Mesothelial cell of epicardium (in vitro differentiated cells): ENCODE measurements at places on chromosomes 1 and 21.

DNA sequence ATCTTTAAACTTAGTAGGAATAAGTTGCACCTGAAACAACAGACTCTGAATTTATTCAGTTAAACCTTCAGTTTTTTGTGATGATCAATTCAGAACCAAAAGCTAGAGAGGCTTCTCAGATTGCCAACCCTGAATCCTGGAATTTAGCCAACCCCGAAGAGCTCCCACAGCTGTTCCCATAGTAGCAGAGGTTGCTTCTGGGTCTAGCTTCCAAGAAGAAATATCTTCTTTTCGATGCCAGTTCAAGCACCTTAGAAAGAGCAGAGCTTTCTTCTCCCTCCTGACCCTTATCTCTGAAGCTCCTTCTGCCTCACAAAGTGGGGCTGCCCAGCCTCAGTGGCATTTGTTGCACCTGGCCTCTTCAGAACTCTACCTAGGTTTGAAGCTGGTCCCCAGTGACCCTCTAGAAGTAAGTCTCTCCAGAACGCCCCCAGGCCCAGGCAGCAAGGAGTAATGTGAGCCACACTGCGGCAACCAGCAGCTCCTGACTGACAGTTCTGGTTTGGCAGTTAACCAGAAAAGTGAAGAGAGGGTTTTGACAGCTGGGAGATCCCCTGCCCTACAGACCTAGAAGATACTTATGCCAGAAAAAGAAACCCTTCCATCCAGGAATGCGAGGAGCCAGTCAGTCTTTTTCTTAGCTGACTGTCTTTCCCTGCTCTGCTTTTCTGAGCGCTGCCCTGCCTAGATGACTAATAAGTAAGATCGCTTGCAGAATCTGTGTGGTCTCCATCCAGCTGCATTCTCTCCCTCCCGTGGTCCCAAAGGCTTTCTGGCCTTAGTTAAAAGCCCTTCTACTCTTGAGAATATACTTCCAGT, 165.9 kb downstream of the ADGRL4 start:
- no peak for DNase-seq

DNA sequence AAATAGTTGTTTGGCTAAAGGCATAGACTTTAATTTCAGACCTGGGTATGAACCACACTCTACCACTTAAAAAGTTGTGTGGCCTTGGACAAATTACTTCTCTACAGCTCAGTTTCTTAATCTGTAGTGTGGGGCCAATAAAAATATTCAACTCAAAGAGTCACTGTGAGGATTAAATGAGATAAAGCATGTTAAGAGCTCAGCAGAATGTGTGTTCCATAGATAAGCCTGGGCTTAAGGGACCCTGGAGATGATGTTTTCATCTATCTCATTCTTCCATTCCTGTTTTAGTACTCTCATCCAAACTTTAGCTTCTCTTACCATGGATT, 17.7 kb downstream of the S100A10 start:
- no peak for DNase-seq

DNA sequence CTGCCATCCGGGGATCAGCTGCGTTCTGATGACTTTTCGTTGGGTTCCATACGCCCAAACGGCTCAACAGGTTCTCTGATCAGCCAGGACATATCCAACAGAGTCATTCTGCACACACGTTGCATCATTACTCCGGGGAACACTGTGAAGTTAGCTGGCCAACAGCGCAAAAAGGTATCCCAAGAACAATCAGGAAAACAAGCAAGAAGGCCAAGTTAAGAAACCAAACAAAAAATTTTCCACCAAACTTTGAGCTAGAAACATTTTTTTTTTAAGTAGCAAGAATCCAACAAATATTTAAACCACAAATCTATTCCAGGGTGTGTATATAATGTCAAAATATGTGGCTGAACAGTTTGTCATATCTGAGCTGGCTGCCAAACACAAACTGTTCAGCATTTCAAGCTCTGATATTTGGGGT, 29.2 kb downstream of the NID1 start:
- DNase-seq = no peak

DNA sequence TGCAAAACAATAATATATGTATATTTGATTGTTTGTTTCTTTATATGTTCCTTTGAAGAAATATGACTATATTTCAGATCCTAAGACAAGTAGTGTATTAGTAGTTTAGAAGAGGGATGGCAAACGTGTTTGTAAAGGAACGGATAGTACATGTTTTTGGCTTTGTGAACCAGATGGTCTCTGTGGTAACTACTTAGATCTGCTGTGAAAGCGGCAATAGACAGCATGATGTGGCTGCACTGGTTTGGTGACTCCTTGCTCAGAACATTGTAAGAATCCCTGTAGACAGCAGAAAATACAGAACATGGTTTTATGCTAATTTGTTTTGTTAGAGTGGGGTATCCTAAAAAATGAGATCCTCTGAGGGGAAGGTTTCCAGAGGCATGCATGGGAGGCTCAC, 3.1 kb downstream of the ACADM start:
- DNase-seq = no peak

- peak; percentile 35 for DNase-seq
Observed at GRCh38 chr21:45768011-45768739, 124.7 kb downstream of the PCBP3 start.

DNA sequence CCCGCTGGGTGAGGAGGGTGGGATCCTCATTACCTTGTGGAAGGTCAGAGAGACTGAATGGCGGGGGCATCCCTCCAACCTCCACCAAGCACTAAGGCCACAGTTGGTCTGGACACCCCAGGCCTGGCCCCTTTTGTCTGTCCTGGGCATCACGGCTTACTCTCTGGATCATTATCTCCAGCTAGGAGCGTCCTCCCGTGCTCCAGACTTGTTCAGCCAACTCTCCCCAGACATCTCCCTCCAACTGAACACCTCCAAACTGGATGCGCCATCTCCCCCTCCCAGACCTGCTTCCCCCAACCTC, 7.3 kb upstream of the GJB5 start:
- DNase-seq = no peak

DNA sequence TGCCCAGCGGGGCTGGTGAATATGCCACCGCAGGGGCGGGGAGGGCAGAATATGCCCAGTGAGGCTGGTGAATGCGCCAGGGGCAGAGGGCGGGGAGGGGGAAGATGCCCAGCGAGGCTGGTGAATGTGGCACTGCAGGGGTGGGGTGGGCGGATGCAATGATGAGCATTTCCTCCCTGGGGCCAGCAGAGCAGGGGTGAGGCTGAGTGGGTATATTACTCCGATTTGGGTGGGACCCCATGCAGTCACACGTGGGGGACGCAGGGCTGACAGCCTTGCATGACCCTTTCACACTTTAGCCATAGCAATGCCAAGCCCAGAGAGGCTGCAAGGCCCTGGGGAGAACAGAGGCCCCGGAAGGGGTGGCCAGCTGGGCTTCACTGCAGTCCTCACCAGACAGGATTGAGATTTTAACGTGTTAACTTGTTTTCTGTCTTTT, 9.3 kb upstream of the SLX9 start:
- no peak for DNase-seq

DNA sequence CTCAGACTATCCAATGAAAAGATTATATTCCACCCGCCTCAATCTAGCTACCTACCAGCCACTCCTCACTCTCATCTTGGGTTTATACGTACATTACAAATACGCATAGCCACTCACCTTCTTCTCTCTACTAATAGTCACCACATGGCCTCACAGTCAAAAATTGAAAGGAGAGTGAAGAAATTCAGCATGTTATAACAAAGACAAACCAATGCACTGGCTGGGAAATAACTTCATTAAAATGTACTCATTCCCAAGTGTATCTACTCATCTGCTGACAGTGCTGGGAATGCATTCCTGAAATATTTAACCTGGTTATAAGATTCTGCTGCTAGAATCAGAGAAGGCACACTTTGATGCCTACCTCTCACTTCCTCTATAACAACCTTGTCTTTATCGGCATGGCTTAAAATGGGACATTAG, 6.5 kb downstream of the ZNF644 start:
- DNase-seq = no peak

GRCh38 chr1:78779831-78780230, 130.2 kb downstream of the IFI44 start:
- DNase-seq = no peak

- DNase-seq = peak; percentile 52
Observed at GRCh38 chr1:212700892-212701819, 1.5 kb upstream of the BATF3 start.

DNA sequence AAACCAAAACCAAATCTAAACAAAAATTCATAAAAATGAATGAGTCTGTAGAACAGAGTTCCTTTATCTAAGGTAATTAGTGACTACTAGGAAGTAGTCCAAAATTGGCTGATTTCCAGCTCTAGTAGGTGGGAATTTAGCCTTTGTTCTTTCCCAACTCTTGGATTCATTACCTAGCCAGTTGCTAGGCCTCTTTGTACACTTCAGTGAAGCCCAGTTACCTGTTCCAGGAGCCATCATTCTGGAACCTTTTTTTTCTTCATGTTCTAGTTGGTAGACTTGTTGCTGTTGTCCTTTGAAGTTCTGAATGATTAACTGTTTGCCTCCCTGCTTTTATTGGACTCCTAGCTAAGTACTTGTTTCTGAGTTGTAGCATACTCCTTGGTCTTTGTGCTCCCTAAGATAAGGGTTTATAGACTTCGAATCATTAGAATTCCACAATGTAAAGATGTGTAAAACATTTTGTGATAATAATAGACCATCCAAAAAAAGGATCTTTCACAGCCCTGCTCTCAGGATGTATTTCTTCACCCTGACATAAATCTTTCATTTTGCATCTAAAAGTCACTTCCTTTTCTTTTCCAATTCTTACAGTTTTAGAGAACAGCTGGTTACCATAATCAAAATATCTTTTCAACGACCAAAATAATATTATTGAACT, 9.8 kb downstream of the PLA2G4A start:
- no peak for DNase-seq

GRCh38 chr1:179786815-179787685, 44.0 kb downstream of the FAM163A start:
- no peak for DNase-seq

DNA sequence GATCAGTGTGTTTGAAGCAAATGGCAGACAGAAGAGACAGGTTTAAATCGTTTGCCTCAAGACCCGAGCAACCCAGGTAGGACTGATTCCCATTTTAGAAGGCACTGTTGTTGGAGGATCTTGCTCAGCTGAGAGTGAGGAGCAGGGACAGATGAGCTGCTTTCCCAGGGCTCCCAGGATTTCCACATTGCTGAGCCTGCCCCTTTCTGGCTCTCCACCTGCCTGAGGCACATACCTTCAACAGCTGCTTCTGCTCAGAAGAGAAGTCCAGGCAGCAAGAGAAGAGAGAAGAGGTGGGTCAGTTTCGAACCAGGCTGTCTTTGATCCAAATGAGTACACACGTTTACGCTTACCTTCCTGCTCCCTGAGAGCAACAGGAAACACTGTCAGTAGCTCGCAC, 5.7 kb downstream of the TNNT2 start:
- DNase-seq = no peak

GRCh38 chr1:160365325-160365724, 1.5 kb upstream of the NHLH1 start:
- DNase-seq = no peak

- DNase-seq = no peak
Observed at GRCh38 chr1:167799747-167800146, 78.0 kb downstream of the MPZL1 start.

DNA sequence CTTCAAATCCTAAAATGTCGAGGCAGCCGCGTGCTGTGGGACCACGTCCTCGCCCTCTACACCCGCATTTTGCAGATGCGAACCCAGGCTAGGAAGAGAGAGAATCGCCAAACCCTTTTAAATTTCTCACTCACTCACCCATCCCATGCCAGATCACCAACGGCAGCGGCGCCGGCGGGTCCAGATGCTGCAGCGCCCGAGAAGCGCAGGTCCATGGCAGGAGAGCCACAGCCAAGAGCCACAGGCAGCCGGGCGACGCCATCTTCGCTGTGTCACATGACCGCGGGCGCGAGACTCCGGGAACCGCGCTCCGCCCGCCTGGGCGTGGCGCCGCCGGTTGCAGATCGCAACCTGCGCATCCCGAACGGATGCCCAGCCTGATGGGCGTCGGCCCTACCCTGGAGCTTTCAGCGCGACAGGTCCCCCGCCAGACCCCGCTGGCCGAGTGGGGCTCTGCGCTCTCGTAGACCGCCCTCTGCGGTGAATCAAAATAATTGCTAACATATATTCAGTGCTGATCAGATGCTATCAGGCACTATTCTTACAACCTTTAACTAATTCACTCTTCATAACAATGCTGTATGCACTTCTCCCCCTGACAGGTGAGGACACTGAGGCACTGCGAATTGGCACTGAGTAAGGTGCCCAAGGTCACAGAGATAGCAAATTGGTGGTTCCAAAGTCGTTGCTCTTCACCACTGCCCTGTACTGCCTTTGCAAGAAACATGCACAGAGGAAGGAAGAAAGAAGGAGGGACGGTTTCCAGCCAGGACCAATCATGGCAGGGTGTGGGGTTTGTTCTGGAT, at the start of gene PPT1:
Gene PPT1, minus strand, starts transcription at position 276 of the 806 bp plus-strand sequence. Its CDS starts 14 bp downstream, at position 262.
- DNase-seq = peak; percentile 66

- no peak for DNase-seq
Observed at GRCh38 chr1:115467196-115467595, 129.1 kb upstream of the NGF start.

DNA sequence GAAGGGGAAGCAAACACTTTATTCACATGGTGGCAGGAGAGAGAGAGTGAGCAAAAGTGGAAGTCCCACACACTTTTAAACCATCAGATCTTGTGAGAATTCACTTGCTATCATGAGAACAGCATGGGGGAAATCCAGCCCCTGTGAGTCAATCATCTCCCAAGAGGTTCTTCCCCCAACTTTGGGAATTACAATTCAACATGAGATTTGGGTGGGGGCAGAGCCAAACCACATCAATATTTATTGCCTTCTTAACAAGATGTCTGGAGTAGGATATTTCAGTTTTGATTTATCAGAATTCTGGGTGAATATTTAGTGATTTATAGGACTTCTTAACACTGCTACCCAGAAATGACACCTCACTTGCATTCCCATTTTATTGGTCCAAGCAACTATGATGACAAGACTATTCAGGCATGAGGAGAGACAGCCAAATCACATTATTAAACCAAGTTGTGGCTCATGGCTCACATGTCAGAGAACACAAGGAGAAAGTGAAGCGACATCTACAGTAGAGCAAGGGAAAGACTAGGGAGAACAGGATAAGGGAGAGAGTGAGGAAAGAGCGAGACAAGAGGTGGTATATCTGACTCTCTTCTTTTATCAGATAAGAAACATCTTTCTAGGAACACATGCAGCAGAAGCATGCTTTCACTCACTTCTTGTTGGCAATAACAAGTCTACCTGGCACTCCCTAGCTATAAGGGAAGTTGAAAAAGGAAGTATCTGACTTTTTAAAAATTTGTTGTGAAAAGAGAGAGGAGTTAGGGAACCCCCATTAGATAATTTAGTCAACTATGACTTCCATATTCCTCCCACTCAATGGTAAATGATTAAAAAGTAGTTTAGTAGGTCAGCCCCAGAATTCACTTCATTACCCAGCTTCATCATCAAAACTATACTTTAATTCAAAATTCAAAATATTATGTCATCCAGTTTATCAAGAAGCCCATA, 36.6 kb upstream of the PTPRC start:
- no peak for DNase-seq

GRCh38 chr1:59691261-59691660, 123.5 kb upstream of the HOOK1 start:
- DNase-seq = no peak

DNA sequence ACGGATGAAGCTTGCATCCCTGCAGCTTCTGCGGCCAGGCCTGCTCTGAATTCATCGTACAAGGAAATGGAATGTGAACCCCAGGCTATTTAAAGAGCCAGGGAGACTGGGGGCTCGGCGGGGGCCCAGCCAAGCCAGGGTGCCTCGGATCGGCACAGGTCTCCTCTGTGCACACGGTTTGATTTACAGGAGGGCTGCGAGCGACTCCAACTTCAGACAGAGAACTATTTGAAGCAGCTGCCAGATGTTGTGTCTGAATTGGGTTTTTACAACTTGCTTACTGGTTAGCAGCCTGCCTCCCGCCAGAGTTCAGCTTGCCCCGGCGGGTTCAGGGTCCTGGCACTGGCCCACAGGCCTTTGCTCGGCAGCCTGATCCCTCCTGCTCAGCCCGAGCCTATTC, 83.2 kb downstream of the SPSB1 start:
- no peak for DNase-seq
